ENCODE measurements at places on chromosomes 16 and 17.

DNA sequence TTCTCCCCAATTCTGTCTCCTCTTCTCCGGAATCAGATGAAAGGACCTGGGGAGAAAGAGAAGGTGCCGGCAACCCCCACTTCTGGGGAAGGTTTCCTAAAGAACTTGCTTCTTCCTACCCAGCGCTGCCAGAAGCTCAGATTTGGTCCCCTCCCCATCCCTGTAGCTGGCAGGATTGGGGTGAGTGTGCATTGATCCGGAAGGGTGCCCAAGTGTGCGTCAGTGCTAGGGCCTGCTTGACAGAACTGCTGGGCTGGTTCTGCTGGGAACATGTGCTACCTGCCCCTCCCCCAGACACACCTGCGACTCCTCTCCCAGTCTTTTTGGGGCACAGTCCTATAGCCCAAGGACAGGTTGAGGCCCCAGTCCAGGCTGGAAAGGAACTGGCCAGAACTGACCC lies 3.3 kb downstream of the ARL4D start:
- DNase-seq = no peak

- no peak for DNase-seq
Observed at GRCh38 chr16:35198223-35199199, 1739.1 kb downstream of the TP53TG3F start.

GRCh38 chr17:2027528-2028233 lies 2.3 kb upstream of the DPH1 start:
- no peak for DNase-seq

DNA sequence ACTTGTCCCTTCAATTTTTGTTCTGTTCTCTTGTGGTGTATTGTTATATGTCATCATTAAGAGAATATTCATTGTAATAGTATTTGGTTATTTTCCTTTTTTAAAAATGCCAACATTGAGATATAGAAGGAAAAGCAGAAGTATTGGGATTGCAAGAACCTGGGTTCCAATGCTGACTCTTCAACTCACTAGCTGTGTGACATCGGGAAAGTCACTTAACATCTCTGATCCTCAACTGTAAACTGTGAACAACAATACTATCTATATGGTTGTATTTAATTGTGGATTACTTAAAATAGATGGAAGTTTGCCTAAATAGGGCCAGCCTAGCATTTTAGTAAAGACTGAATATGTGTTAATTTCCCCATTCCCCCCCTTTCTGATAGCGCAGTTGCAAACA lies 55.8 kb downstream of the TMEM186 start:
- DNase-seq = no peak

- DNase-seq = no peak
Observed at GRCh38 chr16:10833271-10833670, 14.7 kb upstream of the TVP23A start.

DNA sequence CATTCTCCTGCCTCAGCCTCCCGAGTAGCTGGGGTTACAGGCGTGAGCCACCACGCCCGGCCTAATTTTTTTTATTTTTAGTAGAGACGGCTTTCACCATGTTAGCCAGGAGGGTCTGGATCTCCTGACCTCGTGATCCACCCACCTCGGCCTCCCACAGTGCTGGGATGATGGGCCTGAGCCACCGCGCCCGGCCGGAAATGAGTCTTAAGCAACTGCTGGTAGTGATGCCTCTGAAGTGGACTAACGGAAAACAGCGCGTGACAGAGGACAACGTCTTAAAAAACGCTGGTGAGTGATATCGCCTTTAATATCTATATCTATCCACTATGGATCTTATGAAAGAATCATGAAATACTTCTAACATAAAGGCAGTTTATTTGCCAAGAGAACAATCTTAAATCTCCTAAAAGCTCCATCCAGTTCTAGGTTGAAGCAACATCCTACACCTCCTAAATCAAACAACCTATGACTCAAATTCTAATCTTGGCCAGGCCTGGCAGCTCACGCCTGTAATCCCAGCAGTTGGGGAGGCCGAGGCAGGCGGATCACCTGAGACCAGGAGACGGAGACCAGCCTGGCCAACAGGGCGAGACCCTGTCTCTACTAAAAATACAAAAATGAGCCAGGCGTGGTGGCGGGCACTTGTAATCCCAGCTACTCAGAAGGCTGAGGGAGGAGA lies 69.8 kb downstream of the NXN start:
- no peak for DNase-seq

GRCh38 chr17:51150932-51151331 lies 2.4 kb upstream of the NME1 start:
- no peak for DNase-seq

- DNase-seq = peak; percentile 90
Observed at GRCh38 chr17:2053380-2054261, 1.3 kb upstream of the HIC1 start.
